ENCODE measurements at places on chromosomes 4 and X. TPM values are rescaled to one million over a fixed set of nuclear protein-coding genes. Genes with fewer than 3 reads are reported as not detected.

DNA sequence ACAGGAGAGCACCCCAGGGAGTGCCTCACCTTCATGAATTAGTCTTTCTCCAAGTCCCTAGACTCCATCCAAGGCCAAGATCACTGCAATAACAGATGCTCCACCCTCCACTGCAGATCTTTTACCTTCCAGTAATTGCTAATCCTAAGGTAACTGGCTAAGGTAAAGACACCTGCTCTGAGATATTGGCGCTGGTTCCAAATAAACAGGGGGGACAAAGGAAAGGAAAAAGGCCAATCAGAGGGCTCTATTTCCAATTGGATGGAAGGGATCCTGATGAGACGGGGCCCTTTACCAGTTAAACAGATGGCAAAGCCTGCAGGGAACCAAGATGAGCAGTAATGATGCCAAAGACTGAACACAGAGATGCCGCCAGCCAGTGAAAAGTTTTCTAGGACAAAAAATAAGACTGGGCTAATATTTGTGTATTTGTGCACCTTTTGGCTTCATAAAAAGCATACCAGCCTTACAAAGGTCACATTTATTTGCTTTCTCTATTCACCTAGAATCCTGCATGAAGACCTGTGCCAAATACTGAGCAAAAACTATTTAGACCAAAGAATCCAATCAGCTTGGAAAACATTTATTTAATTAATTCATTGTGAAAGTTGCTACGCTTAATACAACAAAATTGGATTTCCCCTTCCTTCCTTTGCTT, 148.5 kb downstream of the PPP3CA start:
- no peak for DNase-seq

DNA sequence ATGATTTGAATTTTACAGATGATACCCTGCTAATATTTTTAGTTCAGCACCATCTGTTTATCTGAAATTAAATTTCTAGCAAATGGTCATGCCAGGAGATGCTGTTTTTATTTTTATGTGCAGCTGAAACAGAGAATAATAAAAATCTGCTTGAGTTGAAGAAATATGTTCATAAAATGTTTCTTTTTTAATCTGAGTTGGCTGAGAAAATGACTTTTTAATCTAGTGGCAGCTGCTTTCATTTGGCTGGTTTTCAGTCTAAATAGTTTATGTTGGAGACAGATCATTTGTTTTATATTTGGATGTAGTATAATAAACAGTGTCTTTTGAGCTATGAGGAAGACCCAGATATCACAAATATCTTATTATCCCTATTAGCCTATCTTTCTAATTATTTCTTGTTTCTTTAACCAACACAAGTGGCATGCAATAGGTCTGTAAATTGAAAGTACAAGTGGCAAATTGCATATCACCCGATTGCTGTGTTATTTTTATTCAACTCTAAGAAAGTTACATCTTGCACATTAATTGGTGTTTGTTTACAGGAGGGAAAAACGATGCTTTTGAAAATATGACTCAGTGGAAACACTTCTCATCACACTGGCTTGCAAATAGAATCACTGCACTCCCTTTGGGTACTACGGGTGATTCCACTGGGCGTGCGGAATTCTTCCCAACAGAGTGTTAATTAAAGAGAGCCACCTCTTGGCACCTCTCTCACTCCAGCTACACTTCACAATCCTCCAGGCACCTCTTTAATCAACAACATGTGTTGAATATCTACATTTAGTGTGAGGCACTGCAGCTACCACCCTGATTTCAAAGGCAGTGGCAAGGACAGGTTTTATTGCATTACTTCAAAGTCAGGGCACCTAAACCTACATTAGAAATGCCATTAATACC, 51.7 kb upstream of the AP1S2 start:
- no peak for DNase-seq

The ITGB1BP2 gene
- total RNA-seq, result 6.1 TPM

The HEPH gene
- total RNA-seq, result 70.3 TPM

The ASMT gene
- total RNA-seq, result not detected

DNA sequence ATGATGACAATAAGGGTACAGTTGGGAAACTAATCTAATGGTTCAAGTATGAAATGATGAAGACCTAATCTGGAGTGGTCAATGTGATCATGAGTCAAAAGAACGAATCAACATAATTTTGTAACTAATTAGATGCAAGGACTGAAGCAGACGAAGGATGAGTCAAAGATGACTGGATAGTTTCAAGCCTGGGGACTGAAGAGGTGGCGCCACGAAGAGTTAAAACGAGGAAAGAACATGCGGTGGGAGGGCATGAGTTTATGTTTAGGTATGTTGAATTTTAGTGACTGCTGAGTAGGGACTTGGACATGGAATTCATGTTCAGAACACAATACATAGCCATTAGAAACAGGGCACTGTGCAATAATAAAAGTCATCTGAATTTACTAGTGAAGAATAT, 221.5 kb upstream of the FAM241A start:
- DNase-seq, result no peak

- DNase-seq, result peak; percentile 63
Measured at GRCh38 chr4:170111085-170111484, 21.3 kb upstream of the AADAT start.

DNA sequence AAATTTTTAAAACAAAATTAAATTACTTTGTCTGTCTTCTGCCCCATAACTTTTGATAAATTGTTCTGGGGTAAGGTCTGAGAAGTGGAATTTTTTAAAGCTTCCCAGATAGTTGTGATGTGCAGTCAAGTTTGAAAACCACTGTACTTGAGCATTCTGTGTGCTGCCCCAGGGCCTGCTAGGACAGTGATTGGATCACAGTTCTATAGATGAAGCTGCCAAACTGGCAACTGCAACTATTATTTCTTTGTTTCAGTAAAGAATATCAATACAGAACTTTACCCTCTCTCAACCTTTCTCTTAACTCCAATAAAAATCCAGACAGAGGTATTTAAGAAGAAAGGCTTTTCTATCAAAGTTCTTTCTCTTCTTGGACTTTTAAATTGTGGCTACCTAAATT, at the start of gene OPRPN:
Gene OPRPN, plus strand, starts transcription at position 361 of the 400 bp plus-strand sequence. CDS start 1,346 bp downstream, outside the sequence.
- DNase-seq, result no peak

DNA sequence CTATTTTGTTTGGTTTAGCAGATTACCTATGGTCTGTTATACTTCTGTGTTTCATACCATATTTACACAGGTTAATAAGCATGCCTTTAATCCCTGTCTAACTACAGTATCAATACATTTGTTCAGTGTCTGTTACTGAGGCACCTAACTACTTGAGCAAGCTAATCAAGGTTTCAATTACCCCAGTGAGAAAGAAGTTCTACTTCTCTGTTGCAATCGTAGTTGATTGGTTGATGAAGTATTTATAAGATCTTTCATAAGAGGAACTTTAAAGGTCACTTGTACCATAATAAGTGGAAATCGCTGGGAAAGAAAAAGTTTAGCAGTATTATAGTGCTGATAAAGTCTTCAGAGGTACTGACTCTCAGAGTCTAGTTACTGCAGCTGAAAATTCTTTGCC, 490.6 kb downstream of the RPA4 start:
- no peak for DNase-seq

DNA sequence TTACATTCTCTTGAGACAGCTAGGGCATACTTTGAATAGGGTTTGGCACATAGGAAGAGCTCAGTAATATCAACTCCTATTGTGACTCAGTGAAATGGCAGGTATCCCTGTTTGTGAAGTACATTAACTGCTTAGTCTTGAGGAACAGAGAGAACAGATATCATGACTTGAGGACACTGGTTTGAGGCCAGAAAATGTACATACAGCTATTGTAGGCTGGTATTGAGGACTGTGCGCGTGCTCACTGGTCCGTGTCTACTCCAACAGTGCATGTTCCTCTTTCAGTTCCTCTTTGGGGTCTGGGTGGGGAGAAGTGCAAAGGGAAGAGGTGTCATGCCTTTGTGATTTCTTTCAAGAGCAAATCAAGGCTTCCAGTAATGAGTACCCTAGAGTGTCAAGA, 34.6 kb upstream of the TBC1D9 start:
- no peak for DNase-seq

The TMEM35A gene
- 0.73 TPM for total RNA-seq

- DNase-seq, result no peak
Measured at GRCh38 chrX:132395026-132395425, 93.8 kb downstream of the MBNL3 start.

GRCh38 chr4:110155654-110156053, 42.8 kb downstream of the ELOVL6 start:
- no peak for DNase-seq

The ZNF41 gene
- 3.6 TPM for total RNA-seq

The CHIC1 gene
- 6.1 TPM for total RNA-seq

- DNase-seq, result no peak
Measured at GRCh38 chrX:88735835-88736234, 11.2 kb upstream of the CPXCR1 start.

The AMER1 gene
- 4.4 TPM for total RNA-seq

The DDIT4L gene
- total RNA-seq, result 10.8 TPM

The ADAMTS3 gene
- 13.3 TPM for total RNA-seq

The IL1RAPL2 gene
- 0.13 TPM for total RNA-seq

DNA sequence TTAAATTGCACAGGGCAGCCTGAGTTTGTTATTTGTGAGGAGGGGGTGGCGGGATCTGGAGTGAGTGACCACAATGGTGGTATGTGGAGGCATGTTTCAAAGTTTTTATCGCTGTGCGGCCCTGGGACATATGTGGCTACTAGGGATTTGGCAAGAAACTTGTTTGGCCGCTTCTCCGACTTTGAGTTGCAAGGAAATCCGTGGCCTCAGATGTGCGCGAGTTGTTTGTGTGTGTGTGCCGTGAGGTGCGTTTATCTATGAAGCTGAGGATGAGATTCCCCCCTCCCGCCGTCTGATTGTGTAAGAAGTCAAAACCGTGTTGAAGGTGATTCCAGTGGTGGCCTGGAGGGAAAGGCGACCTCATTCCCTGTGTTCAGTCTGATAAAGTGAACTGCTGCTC, 1.4 kb downstream of the JADE3 start:
- peak; percentile 53 for DNase-seq

DNA sequence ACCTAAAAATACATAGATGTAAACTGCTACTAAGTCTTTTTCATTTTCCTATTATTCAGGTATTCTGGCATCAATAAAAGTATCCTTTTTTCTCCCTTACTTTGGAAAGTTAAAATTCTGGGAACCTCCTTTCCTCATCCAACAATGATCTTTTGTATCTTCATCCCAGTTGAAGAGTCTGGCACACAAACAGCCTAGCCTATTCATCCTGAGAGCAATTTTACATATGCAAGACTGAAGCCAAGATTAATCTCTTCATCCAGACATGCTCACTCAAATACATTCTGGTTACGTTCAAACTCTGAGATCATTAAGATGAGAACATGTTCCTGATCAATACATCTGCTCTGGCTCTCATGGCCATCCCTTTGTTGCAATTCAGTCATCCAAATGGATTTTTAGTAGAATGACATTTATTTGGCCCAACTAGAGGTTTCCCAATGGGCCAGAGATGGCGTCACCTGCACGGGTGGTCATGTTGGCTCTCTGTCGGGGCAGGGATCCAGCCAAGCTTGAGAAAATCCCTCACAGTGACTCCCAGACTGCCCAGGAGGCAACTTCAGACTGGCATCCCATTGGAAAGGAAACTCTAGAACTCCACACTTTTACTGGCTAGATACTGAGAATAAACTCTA, 135.3 kb upstream of the VCX2 start:
- no peak for DNase-seq

GRCh38 chrX:68827848-68828624, 785 bp upstream of the EFNB1 start:
- DNase-seq, result peak; percentile 95

DNA sequence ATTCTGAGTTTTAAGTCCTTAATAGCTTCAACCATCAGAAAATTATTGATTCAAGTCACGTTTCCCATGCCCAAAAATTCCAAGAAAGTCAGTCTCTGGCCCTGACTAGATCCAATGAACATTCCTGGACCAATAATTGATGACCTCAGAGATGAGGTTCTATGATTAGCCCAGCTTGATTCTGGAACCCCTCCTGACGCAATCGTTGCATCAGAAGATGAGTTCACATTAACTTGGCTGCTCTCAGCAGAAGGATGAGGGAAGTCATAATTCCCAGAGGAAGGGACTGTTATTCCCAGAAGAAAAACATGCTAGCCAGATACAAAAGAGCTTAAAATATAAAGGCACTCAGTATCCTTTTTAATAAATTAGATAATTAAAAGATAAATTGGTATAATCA, 34.3 kb upstream of the CPEB2 start:
- DNase-seq, result no peak

The MAGED4 gene
- total RNA-seq, result 78.4 TPM

DNA sequence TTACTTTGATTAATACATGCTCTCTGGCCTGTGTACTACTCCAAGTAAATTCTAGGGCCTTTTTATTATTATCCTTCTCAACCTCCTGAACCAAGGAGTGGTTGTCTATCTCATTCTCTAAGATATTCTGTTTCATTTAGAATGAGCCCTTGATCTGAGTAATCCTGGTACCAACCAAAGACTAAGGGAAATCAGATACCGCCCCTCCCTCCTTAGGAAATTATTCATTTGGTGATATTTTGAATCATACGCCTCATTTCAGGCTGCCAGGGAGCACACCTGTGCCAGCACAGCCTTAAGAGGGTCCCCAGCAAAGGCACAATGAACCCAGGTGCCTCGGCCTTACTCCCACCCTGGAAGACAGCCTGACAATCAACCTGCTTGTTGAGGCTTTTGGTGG, 73.2 kb upstream of the STARD8 start:
- DNase-seq, result no peak

DNA sequence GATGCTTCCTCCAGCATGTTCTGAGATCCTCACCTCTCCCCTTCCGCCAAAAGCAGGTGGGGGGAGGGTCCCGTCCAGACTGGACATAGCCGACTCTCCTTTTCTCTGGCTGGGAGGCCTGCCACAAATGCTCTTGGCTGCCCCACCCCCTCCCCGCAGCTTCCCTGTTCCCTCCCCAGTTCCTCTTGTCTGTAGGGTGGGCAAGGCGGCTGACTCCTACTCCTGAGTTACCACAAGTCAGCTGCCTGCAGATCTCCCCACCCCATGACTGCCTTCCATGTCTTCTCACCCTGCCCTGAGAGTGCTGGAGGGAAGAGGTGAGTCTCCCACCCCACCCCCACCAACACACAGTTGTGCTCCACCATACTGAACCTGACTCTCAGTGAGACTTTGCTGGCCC, 2.9 kb downstream of the ATP6AP1 start:
- no peak for DNase-seq

The AR gene
- 2.2 TPM for total RNA-seq

The ADAM29 gene
- not detected for total RNA-seq

DNA sequence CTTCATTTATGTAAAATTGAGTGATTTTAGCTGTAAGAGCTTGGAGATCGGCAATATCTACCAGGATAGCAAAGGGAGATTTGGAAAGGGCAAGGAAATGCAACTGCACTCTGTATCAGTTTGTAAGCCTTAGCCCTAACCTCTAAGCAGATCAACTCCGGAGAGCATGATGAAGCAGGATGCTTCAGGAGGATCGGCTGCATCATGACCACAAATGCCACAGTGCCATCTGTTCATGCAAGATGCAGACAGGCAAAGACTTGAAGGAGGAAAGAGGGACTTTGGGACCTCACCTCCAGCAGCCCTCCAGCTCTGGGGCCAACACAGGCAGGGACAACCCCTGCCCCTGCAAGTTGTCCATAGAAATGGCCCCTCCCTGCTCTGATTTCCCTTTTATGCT, 377.6 kb upstream of the GATB start:
- DNase-seq, result no peak

- DNase-seq, result no peak
Measured at GRCh38 chr4:86050496-86050895, 309.4 kb downstream of the MAPK10 start.

All from endodermal cell (in vitro differentiated cells).